ENCODE measurements at places on chromosomes 13 and 19. TPM values are rescaled to one million over a fixed set of nuclear protein-coding genes. Genes with fewer than 3 reads are reported as not detected.

Gene LILRB5
- total RNA-seq: not detected

- H3K36me3 ChIP-seq: no peaks in the 10 kb centered on the region
- H3K4me1 ChIP-seq: peaks cover 6% of the 10 kb centered on the region
- H3K4me3 ChIP-seq: no peak overlapping the region
- H3K27me3 ChIP-seq: peaks cover 15% of the 10 kb centered on the region
- DNase-seq: no peak
These were observed 24.1 kb upstream of the FRY start for GRCh38 chr13:32007494-32007893.

DNA sequence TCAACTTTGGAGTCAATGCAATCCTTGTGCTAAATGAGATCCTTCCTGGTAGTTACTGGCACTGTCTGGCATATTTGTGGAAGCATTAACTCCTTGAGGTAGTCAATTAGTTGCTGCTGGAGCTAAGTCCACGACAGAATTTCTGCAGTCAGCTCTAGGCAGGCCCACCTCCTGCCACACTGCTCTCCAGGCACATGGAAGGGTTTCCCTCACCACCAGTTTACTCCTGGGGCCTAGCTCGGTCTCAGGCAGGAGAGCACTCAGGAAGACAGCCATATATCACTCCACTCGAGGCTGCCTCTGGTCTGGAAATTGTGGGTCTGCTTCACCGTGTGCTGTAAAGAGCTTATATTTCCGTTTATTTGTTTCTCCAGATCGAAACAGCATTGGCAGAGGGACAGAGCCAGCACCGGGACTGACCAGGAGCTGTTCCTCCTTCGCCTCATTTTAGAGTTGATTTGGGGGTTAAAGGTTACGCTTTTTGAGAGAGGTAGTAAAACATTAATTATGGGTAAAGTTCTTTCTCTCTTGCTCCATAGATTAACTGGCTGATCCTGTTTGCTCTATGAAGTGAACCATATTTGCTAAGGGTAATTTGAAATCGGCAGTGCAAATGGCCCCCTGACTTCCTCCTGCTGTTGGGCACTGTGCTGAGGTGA is 20.6 kb upstream of the GTF3A start:
- DNase-seq: no peak
- H3K4me1 ChIP-seq: peaks cover 12% of the 10 kb centered on the region
- H3K4me3 ChIP-seq: no peak overlapping the region

- H3K27me3 ChIP-seq: peaks cover 22% of the 10 kb centered on the region
- no peaks in the 10 kb centered on the region for H3K36me3 ChIP-seq
- no peak overlapping the region for H3K27ac ChIP-seq
- peaks cover 8% of the 10 kb centered on the region for H3K4me1 ChIP-seq
- no peak overlapping the region for H3K4me3 ChIP-seq
These were observed 4.8 kb upstream of the SDHAF1 start for GRCh38 chr19:35990156-35990555.

Data from osteocyte (in vitro differentiated cells).